Renal cortex interstitium (tissue), 15 donors: ENCODE measurements at places on chromosomes 2 and 18. TPM values are rescaled to one million over a fixed set of nuclear protein-coding genes. Genes with fewer than 3 reads are reported as not detected.

NTSR2 gene
- not detected for polyA plus RNA-seq

GRCh38 chr2:205465791-205466190 is 216.5 kb upstream of the NRP2 start:
- DNase-seq, result no peak

- DNase-seq, result no peak
These were observed 142.7 kb downstream of the SCG2 start for GRCh38 chr2:223459328-223459939.

- DNase-seq, result no peak
These were observed 201.6 kb downstream of the SETBP1 start for GRCh38 chr18:44882163-44882868.
